ENCODE measurements at places on chromosomes 1 and 21.

GRCh38 chr1:178470411-178470960, 26.3 kb downstream of the CLEC20A start:
- DNase-seq = peak; percentile 37

GRCh38 chr1:20399606-20400180, 86.3 kb downstream of the CAMK2N1 start:
- no peak for DNase-seq

- DNase-seq = peak; percentile 94
Measured at GRCh38 chr1:154427173-154428139, 22.3 kb downstream of the IL6R start.

DNA sequence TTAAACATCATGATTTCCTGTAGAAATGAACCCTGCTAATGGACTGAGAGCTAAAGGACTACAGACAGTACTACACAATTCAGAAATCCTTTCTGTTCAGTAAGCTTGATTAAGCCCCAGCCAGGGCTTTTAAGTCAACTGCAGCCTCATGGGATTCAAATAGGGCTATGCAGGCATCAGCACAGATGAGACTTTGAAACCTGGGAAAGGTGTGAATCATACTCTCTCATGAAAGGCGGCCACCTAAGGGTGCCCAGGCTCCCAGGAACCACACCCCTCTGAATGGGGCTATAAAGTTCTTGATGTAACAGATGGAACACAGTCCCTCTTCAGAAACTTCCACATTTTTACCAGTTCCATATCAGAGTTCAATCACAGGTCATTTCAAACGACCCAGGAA, 7.6 kb downstream of the SIPA1L2 start:
- peak; percentile 46 for DNase-seq

GRCh38 chr1:201157949-201158348, 3.7 kb upstream of the TMEM9 start:
- no peak for DNase-seq

- DNase-seq = no peak
Measured at GRCh38 chr21:44434568-44434925, 20.8 kb upstream of the LRRC3 start.

- no peak for DNase-seq
Measured at GRCh38 chr1:230548997-230549396, 93.3 kb upstream of the COG2 start.

GRCh38 chr1:38022810-38023209, 10.3 kb downstream of the UTP11 start:
- DNase-seq = no peak

DNA sequence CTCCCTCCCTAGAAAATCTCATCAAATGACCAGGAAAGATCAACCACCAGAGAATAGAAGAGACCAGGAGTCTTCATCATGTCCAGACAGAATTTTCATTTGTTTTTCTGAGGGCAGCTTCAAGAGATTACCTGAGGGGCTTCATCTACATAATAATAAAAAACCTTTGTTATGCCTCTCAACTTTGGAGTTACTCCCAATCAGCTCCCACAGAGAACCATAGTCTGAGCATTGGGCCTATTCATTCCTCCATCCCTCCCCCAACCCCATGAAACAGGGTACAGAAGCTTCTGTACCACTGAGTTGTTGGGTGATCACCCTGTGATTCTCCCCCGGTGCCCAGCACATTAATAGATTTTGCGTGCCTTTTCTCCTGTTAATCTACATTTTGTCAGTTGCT, 53.3 kb upstream of the PRRC2C start:
- no peak for DNase-seq

DNA sequence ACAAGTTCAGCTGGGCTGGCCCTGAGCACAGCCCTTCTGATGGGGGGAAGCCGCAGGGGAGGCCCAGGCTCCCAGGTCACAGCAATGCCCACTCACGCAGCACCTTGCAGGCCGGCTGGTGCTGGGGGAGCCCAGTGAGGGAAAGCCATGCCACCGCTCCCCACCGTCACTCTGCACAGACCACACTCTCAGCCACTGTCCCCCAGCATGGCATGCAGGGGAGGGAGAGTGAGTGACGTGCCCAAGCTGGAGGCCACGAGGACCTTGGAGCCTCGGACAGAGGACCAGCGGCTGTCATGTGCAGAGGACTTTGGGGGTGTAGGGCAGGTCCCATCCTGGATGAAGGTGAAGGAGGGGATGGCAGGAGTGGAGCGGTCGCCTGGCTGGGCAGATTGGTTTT, 25.1 kb downstream of the SLC45A1 start:
- DNase-seq = no peak

- peak; percentile 98 for DNase-seq
Measured at GRCh38 chr1:94130851-94131595, 10.1 kb upstream of the ABCA4 start.

DNA sequence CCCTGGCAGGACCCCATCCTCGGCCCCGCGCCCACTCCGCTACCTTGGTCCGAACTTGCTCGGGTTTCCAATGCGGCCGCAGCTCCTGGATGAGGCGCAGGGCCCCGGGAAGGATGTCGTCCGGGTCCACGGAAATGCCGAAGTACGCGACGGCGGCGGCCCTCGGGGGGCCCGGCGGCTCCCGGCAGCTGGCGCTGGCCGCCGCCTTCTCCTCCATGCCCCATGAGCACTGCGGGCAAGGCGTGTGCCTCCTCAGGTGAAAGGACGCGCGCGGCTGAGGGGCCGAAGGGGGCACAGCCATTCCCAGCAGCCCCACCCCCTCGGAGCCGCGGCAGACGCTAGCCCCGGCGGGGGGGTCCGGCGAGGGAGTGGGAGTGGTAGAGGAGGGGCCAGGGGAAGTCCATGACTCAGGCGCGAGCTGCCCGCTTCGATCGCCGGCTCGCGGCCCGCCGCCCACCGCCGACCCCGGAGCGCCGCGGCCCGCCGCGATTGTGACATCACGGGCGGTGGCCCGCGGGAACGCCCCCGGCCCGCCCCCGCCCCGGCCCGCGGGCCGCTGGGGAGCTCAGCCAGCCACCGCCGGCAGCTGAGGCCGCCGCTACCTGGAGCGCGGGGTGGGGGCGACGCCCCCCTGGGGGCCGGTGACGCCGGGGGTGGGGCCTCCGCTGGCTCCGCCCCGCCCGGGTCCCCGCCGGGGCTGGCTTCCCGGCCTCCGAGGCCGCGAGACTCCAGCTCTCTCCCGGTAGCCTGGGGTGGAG, at the start of gene ETNK2:
TSS of gene ETNK2 (minus strand) at position 493 of the 758 bp plus-strand sequence. CDS start at position 301, 192 bp downstream.
- DNase-seq = no peak

DNA sequence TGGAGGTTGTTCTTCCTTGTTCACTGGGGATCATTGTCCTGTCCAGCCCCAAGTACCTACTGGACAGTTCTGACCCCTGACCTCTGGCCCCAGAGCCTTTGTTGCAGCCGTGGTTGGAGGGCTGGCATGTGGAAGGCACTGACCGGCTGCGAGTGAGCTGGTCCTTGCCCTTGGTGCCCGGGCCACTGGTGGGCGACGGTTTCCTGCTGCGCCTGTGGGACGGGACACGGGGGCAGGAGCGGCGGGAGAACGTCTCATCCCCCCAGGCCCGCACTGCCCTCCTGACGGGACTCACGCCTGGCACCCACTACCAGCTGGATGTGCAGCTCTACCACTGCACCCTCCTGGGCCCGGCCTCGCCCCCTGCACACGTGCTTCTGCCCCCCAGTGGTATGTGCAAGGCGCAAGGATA, 11.4 kb downstream of the TIE1 start:
- DNase-seq = no peak

- DNase-seq = peak; percentile 63
Measured at GRCh38 chr21:41170442-41170841, 2.5 kb downstream of the BACE2 start.

DNA sequence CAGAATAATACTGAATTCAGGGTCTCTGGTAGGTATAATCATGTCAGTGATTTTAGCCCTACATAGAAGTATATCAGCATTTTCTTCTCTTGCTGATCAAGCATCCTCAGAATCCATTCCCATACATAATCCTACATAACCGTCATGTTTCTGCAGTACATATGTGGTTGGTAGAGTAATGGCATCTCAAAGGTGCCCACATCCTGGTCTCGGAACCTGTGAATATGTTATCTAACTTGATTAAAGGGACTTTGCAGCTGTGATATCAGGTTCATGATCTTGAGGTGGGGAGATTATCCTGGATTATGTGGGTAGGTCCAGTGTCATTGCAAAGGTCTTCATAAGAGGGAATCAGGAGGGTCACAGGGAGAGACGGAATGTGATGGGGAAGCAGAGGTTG, 69.4 kb upstream of the KIF1B start:
- DNase-seq = no peak

GRCh38 chr1:157626099-157626498, 28.2 kb upstream of the FCRL4 start:
- peak; percentile 6 for DNase-seq

DNA sequence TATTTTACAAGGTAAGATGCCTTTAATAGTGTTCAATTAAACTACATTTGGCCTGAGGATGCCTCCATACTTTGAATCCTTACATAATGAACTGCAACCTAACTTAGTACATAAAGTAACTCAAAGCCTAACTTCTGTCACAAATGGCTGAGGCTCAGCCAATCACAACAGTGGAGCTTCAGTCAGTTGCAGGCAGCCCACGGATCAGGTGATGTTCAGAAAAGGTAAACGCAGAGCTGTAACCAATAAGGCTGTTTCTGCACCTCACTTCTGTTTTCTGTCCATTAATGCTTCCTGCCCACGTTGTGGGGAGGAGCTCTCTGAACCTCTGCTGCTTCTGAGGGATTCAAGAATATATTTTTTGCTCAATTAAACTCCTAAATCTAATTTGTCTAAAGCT, 94.8 kb upstream of the KIAA0040 start:
- DNase-seq = no peak

DNA sequence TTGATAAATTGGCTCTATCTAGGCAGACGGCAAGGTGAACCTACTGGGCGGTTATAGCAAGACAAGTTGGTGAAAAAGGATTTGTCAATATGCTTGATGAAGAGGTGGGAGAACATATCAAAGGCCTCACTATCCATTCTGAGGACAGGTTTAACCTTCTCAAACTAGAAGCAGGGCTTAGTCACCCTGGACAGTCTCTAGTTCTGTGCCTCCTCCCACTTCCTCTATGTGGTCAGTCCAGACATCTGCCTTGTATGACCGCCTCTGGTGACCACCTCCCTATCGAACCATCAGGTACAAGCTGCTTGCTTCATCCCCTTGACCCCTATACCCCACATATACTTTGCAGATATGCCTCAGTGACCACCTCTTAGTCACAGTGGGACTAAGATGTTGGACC, 2.3 kb upstream of the SCYL3 start:
- DNase-seq = no peak

- DNase-seq = no peak
Measured at GRCh38 chr1:21397813-21398188, 42.1 kb upstream of the NBPF3 start.

GRCh38 chr21:37658817-37659458, 257.3 kb downstream of the KCNJ6 start:
- peak; percentile 95 for DNase-seq

DNA sequence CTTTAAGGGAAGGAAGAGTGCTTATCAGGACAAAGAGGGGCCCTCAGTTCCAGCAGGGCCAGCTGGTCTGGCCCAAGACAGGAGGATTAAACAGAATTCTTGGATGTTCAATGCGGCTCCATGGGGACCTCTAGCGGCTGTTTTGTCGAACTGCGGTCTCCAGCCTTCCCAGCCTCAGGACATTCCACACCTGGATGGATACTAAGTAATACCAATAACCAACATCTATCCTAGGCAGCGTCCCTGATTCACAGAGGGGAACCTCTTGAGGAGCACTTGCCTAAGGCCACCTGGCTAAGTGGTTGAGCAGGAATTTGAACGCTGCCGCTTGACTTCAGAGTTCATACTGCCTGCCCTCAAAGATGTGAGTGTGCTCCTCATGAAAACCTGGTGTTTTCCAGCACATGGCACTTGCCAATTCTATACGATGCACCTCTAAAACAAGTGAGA, 15.5 kb upstream of the CD247 start:
- peak; percentile 39 for DNase-seq

- no peak for DNase-seq
Measured at GRCh38 chr1:167450843-167451242, 67.5 kb downstream of the CD247 start.

- DNase-seq = no peak
Measured at GRCh38 chr1:2089051-2089450, 38.8 kb downstream of the PRKCZ start.

All from renal cortical epithelial cell (primary cell).